ENCODE measurements at places on chromosomes 4 and X.

DNA sequence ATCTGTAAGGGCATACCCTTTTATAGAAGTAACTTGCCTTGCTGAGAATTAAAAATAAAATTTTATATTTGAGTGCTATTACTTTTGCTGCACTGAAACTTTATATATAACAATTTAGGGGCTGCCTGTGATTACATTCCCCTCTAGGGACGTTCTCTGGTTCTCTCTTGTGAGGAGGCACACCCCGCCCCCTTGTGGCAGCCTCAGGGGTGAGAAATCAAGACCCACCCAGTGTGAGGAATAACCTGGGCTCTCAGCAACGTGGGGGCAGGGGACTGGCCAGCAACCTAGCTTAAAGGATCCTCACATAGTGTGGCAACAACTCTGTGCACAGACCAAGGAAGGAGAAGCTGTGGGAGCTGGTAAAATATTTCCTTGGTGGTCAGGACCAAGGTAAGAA is 43.7 kb downstream of the MAGEA9 start:
- DNase-seq = peak; percentile 2

GRCh38 chr4:72494156-72494555 is 74.9 kb downstream of the ADAMTS3 start:
- DNase-seq = no peak

DNA sequence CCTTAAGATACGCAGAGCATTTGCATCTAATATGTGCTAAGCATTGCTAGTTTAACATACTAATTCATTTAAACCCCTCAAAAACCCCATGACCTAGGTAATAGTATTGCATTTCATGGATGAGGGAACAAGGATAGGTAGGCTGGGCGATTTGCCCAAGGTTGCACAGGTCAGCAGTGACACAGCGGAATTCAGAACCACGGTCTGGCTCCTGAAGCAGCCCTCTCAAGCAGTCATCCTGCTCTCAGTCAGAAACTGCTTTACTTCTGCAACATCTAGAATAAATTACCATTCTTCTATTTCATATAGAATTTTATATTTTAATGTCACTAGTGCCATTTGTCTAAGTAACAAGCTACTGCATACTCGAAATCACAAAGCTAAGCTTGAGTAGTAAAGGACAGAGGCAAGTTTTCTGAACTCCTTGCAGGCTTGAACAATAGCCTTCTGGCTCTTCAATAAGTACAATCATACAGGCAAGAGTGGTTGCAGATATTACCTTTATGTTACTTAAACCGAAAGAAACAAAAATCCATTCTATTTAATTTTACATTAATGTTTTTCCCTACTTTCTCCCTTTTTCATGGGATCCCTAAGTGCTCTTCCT is 555 bp upstream of the SPP1 start:
- no peak for DNase-seq

GRCh38 chrX:82816562-82816961 is 691.5 kb upstream of the POU3F4 start:
- no peak for DNase-seq

DNA sequence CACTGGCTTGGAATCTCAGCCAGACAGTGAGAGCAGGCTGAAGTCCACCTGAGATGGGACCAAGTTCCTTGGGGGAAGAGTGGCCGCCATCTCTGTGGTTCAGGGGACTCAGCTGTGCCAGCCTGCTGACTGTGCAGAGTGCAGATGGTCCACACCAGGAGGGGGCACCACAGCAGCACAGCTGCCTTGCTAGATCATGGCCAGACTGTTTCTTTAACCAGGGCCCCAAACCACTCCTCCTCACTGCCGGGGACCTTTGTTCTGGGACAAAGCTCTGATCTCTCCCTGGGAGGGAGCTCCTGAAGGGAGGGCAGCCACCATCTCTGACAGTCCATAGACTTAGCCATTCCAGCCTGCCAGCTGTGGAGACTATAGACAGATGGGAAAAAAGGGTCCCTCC is 2189.6 kb downstream of the PCDH7 start:
- no peak for DNase-seq

DNA sequence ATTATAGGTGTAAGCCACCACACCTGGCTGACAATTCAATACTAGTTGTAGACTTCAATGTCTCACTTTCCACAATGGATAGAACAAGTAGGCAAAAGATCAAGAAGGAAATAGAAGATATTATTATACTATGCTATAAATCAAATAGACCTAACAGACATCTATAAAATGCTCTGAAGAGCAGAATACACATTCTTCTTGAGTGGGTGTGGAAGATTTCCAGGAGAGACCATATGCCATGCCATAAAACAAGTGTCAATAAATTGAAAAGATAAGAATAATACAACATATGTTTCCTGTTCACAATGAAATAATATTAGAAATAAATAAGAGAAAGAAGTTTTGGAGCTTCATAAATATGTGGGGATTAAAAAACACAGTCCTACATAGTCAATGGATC is 179.3 kb upstream of the AMOT start:
- no peak for DNase-seq

GRCh38 chr4:55543858-55544257 is 2.9 kb downstream of the CLOCK start:
- peak; percentile 4 for DNase-seq
